Body of pancreas (tissue), 4 donors: ENCODE measurements at places on chromosomes 12 and 14. TPM values are rescaled to one million over a fixed set of nuclear protein-coding genes. Genes with fewer than 3 reads are reported as not detected.

FBLN5 gene
- 52.1 TPM for total RNA-seq

PPP1R3E gene
- 5.4 TPM for total RNA-seq

TXNDC16 gene
- total RNA-seq: 4.0 TPM

DNA sequence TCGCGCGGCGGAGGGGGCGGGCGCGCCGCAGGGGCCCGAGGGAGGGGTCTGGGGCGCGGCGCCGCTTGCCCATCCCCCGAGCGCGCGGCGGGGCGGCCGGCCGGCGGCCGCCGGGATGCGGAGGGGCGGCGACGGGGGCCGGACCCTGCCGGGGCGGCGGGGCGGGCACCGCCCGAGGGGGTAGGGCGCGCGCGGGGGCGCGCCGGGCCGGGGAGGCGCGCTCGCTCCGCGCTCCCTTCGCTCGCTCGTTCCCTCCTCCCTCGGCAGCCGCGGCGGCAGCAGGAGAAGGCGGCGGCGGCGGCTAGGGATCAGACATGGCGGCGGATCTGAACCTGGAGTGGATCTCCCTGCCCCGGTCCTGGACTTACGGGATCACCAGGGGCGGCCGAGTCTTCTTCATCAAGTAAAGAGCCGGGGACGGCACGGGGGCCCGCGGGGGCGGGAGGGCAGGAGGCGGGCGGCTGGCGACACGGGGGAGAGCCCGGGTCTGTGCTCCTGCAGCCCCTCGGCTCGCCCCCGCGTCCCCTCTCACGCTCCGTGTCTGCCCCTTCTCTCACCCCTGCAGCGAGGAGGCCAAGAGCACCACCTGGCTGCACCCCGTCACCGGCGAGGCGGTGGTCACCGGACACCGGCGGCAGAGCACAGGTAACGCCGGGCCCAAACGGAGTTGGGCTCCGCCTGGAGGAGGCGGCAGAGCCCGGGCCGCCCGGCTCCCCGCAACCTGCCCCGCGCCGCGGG is at the start of gene PLEKHA5:
TSS of gene PLEKHA5 (plus strand) at position 248 of the 738 bp plus-strand sequence. CDS start at position 315, 67 bp downstream.
- H3K27ac ChIP-seq: peak within 1 kb of the TSS; percentile 95
- H3K4me3 ChIP-seq: peak within 1 kb of the TSS; percentile 87
- H3K36me3 ChIP-seq: no peaks in the 10 kb centered on the region

- no peaks in the 10 kb centered on the region for H3K27me3 ChIP-seq
- no peaks in the 10 kb centered on the region for H3K36me3 ChIP-seq
- H3K4me3 ChIP-seq: no peak overlapping the region
- DNase-seq: no peak
- no peak overlapping the region for H3K27ac ChIP-seq
Observed at GRCh38 chr12:120089105-120089504, 27.4 kb downstream of the RAB35 start.

DNA sequence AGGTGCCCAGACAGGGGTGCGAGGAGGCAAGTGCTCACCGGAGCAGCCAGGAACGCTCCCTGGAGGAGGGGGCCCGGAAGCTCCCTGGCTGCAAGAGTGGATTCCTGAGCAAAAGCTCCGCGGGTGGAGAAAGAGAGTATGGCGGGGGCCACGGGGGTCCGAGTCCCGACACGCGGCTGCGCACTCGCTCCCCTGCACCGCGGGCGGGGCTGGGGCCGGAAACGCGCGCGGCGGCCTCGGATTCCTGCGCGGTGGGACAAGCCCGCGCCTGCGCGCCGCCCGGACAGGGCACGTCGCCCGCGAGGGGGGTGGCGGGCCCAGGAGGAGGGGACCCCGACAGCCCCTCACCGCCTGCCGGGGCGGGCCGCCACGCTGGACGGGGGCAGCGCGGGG is 27.8 kb upstream of the GPR132 start:
- no peak overlapping the region for H3K4me3 ChIP-seq
- H3K36me3 ChIP-seq: no peaks in the 10 kb centered on the region
- peak overlapping the region; percentile 76 for H3K27ac ChIP-seq
- H3K27me3 ChIP-seq: no peaks in the 10 kb centered on the region

- peaks cover 34% of the 10 kb centered on the region for H3K4me1 ChIP-seq
- peak overlapping the region; percentile 28 for H3K4me3 ChIP-seq
- H3K27me3 ChIP-seq: peaks cover 14% of the 10 kb centered on the region
- peak; percentile 60 for DNase-seq
- H3K27ac ChIP-seq: peak overlapping the region; percentile 73
- no peaks in the 10 kb centered on the region for H3K36me3 ChIP-seq
Observed at GRCh38 chr12:6828781-6829535, 751 bp downstream of the P3H3 start.

DNA sequence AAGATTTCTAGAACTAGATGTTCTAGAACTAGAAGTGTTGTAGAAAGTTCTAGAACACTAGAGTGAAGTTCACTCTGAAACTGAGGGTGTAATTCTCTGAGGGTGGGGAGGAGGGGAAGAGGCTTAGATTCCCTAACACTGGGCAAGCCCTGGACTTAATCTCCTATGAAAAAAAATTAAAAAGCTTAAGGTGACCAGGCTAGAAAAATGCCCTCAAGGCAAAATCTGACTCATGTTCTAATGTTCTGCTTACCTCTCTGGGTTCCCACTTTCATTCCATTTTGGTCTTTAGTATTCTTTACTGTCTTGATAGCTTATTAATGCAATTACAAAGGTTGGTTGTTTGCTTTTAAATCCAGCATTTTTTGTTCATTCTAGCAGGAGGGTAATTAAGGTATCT is 101.5 kb downstream of the KICS2 start:
- no peaks in the 10 kb centered on the region for H3K36me3 ChIP-seq
- H3K4me3 ChIP-seq: no peak overlapping the region
- peaks cover 7% of the 10 kb centered on the region for H3K4me1 ChIP-seq
